ENCODE measurements at places on chromosomes 12 and 14.

GRCh38 chr12:64102339-64102738, 119.8 kb downstream of the KICS2 start:
- DNase-seq: no peak

- no peak for DNase-seq
These were observed 238.9 kb upstream of the SRRM4 start for GRCh38 chr12:118742431-118742830.

- no peak for DNase-seq
These were observed 121.8 kb downstream of the RPS6KA5 start for GRCh38 chr14:90938615-90939014.

DNA sequence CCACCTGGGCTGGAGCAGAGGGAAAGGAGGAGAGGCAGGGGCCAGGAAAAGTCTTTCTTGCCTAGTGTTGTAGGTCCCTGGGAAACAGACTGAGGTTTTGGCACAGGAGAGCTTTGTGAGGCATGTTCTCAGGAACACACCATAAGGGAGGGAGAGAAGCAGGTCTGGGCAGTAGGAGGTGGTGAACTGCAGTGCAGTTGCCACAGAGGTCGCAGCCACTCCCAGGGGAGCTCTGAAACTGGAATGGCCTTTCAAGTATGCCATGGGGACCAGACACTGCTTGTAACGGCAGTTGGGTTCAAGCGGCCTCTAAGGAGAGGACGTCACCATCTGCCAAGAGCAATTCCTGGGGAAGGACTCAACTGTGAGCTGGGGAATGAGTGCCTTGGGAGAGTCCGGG, 35.4 kb upstream of the NKX2-8 start:
- DNase-seq: no peak

- peak; percentile 90 for DNase-seq
These were observed 16.2 kb downstream of the PYGL start for GRCh38 chr14:50928002-50928635.

DNA sequence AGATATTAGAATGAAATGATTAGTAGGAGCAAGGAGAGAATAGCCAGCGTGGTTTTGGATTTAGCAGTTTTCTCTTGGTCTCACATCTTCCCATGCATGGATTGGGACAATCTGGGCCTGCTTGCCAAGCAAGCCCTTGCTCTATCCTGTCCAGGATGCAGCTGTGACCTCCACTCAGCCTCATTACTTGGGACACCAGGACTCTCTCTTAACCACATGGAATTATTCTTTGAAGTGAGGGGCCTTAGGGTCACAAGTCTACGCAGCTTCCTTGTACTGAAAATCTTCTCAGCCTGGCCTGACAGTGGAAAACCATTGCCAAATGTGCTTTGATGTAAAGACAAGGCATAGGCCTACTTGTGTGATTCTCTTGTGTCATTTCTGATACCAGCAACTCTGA, 28.0 kb upstream of the DCN start:
- no peak for DNase-seq

GRCh38 chr12:121738340-121738858, 25.8 kb downstream of the TMEM120B start:
- no peak for DNase-seq

DNA sequence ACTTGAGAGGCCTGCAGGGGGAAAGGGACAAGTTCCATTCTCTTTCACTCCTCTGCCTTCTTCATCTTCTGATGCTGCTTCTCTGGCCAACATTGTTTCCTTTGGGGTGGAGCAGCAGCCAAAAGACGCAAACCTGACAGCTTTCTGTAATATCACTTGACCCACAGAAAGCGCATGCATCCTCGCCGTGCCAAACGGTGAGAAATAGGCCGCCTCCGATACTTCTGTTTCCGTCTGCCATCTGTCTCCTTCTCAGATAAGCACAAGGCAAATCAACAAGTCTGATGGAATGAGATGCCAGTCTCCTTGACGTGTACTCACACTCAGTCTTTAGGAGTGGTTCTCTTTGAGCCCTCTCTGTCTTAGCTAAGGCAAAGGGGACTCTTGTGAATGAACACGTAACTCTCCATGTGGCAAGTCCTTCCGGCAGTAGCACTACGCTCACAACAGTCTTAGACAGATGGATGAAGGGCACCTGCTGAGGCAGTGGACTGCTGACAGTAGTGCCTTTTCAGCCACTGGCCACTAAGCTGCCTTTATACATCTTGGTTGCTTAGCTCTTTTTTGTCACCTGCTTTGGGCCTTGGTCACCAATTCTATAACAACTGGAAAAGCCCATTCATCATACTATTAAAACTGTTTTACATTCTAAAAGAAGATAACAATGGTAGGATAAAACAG, 214.1 kb downstream of the FBXL14 start:
- DNase-seq: no peak

DNA sequence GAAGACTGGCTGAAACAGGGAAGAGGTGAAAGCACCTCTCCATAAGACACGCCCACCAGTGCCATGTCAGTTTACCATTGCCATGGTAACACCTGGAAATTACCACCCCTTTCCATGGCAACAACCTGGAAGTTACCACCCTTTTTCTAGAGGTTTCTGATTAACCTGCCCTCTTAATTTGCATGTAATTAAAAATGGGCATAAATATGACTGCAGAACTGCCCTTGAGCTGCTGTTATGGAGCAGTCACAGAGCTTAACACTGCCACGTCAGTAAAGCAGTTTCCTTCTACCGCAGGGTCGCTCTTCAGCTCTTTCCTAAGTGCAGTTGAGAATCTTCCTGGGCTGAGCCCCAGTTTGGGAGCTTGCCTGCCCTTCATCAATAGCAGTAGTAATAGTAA, 55.2 kb downstream of the RASSF3 start:
- DNase-seq: no peak

GRCh38 chr12:38775457-38775856, 129.9 kb downstream of the CPNE8 start:
- no peak for DNase-seq

DNA sequence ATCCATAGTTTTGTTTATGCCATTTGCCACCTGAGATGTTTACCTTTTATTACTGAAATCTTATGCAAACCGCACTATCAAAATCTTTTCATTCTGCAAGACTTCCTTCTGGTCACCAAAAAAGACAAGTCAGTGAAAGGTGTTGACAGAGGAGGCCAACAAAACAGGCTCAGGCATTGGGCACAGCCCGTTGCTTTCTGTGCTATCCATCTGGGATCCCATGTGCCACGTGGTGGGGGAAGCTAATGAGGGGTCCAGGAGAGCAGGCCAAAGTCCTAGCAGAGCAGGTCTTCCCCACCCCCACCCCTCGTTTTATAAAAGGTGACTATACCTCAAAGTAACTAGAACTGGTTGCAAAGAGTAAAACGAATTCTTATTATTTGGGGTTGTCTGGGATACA, 1.2 kb downstream of the ALDH1L2 start:
- DNase-seq: no peak

DNA sequence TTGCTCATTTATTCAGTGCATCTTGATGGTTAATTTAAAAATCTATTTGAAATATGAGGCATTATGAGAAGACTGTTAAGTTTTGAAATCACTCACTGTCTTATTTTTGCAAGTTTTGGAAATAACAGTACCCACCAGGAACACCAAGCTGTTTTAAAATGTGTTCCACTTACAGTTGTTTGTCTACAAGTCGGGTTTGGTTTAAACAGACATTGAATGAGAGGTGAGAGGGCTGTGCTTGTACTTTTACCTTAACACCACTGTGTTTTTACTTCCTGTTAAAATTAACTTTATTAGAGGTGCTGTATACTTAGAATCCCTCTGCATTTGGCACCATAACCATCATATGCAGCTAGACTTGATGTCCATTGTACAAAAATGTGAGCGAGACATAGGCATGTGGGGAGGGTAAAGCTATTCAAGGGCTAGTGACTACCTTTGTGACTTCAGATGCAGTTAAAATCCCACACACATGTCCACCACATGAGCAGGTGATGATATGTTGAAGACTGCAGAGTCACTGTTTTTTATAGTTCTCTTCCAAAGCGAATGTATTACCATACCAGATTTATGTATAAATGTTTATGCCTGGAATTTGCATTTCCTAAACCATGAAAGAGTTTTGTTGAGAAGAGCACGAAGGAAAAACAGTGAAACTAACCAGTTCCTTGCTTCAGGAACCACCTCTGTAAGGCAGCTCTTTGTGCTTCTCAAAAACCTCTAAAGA, 12.9 kb downstream of the ELK3 start:
- DNase-seq: no peak

DNA sequence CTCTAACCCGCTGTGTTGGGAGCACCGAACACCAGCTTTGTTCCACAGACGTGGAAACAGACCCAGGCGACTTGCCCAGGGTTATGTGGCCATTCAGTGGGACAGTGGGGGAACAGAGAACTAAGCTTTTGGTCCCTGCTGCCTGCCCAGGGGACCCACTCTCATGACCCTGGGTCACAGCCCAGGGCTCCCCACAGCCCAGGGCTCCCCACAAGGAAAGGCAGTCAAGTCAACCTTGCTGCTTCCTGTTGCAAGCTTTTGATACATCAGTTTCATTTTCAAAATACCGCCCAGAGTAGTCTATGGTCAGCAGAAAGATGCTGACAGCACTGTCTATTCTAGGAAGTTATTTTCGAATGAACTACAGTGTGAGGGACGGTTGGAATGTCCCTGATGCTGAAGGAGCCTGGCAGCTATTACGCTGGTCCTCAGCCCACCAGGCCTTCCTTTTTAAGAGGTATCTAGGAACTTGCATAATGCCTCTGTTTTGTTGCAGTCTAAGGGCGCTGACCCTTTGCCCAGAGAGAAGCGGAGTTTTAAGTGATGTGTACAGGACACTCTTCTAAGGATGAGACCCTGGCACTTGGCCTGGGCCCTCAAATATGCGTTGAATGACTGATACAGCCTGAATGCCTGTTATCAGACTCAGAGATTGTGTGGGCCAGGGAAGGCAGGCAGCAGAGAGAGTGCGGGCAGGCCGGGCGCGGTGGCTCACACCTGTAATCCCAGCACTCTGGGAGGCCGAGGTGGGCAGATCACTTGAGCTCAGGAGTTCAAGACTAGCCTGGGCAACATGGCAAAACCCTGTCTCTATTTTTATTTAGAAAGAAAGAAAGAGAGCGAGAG, 12.6 kb upstream of the TTC7B start:
- DNase-seq: no peak
